ENCODE measurements at places on chromosomes 2 and 18. TPM values are rescaled to one million over a fixed set of nuclear protein-coding genes. Genes with fewer than 3 reads are reported as not detected.

DNA sequence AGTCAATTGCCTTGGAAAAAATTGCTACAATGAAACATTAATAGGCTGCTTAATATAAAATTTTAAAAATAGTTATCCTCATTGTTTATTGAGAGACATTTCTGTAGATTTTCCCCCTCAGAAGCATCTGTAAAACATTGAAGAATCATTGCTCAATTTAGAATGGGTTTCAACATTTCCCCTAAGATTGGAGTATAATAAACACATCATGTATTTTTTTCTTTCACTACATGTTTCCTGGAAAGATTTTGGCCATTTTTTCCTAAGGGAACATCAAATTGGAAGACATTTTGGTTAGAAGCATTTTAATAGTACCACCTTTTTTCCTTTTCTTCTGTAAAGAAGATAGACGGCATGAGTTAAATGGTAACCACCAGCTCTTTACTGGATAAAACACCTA, 443.2 kb upstream of the SPHKAP start:
- DNase-seq: no peak
- no peaks in the 10 kb centered on the region for H3K27me3 ChIP-seq
- no peaks in the 10 kb centered on the region for H3K4me1 ChIP-seq

- no peak for DNase-seq
- H3K4me1 ChIP-seq: no peaks in the 10 kb centered on the region
- H3K4me3 ChIP-seq: no peak overlapping the region
- H3K36me3 ChIP-seq: no peaks in the 10 kb centered on the region
- no peaks in the 10 kb centered on the region for H3K27me3 ChIP-seq
These were observed 198.7 kb downstream of the MCFD2 start for GRCh38 chr2:46716927-46717326.

- no peak for DNase-seq
- H3K27ac ChIP-seq: no peak overlapping the region
- H3K4me3 ChIP-seq: no peak overlapping the region
- no peaks in the 10 kb centered on the region for H3K4me1 ChIP-seq
- no peaks in the 10 kb centered on the region for H3K36me3 ChIP-seq
These were observed 93.4 kb downstream of the PPP1R1C start for GRCh38 chr2:182078988-182079602.

DNA sequence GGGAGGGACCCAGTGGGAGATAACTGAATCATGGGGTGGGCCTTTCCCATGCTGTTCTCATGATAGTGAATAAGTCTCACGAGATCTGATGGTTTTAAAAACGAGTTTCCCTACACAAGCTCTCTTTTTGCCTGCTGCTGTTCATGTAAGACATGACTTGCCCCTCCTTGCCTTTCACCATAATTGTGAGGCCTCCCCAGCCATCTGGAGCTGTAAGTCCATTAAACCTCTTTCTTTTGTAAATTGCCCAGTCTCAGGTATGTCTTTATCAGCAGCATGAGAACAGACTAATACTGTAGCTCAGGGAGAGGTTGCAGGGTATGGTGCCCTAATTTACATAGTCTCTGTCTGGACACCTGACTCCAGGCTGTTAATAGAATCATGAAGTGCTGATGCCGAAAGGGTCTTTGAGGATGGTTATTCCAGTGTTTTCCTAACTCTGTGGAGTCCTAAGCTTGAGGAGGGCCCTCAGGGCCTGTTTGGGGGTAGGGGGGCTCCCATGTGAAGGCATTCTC, 343.2 kb downstream of the ALK start:
- no peaks in the 10 kb centered on the region for H3K27me3 ChIP-seq
- no peaks in the 10 kb centered on the region for H3K4me1 ChIP-seq
- DNase-seq: no peak
- H3K27ac ChIP-seq: no peak overlapping the region
- no peaks in the 10 kb centered on the region for H3K36me3 ChIP-seq

DNA sequence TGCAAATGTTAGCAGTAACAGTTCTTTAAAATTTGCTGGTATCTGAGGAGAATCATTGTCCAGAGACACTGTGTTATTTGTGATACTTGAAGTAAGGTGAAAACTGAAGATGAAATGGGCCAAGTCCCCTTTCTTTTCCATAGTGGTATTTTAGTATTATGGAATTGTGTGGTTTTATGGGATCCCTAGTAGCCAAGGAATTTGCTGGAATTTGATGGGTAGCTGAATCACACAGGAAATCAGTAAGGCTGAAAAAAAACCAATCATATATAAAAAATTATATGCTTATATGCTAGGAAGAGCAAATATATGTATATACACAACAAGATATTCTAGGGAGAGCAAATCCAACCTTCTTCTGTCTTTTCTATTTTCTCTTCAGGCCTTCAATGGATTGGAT, 54.2 kb upstream of the TACR1 start:
- H3K27me3 ChIP-seq: no peaks in the 10 kb centered on the region
- H3K27ac ChIP-seq: no peak overlapping the region
- H3K4me3 ChIP-seq: no peak overlapping the region
- no peak for DNase-seq

DNA sequence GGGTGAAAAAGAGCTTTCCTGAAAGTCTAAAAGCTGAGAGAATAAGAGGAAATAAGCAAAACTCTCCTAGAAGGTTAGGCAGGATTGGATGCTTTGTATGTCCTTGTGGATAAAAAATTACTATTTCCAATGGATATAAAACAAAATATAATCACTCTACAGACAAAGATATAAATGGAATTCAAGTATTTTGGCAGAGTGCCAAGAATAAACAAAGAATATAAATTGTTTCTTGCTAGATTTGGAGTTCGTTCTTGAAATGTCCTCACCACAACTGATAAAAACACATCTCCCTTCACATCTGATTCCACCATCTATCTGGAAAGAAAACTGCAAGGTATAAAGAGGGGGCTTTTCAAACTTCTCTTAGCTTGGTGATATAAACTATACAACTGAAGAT, 13.3 kb downstream of the SULT1C3 start:
- H3K4me3 ChIP-seq: no peak overlapping the region
- no peaks in the 10 kb centered on the region for H3K4me1 ChIP-seq
- no peak for DNase-seq
- H3K27me3 ChIP-seq: no peaks in the 10 kb centered on the region
- no peak overlapping the region for H3K27ac ChIP-seq

DNA sequence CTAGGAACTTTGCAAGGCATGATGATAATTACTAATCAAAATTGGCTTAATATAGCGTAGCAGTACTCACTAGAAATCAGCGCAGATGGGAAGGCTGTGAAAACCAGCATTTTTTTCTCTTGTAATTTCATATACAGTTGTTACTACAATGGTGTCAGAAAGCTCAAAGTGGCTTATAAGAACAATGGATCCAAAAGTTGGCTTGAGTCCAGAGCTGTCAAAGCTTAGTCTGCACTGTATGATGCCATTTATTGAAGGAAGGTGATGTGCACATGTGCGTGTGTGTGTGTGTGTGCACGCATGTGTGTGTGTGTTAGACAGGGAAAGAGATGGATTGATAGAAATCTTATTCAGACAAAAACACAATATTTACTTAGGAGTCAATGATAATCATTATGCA, 341.3 kb downstream of the TGIF1 start:
- no peaks in the 10 kb centered on the region for H3K4me1 ChIP-seq
- no peak overlapping the region for H3K27ac ChIP-seq
- DNase-seq: no peak
- H3K27me3 ChIP-seq: no peaks in the 10 kb centered on the region
- H3K4me3 ChIP-seq: no peak overlapping the region

The SH3RF3 gene
- total RNA-seq: 11.2 TPM

All from naive thymus-derived CD4-positive, alpha-beta T cell (primary cell).